Cardiac muscle cell (in vitro differentiated cells and primary cell): ENCODE measurements at places on chromosomes 2 and 18. TPM values are rescaled to one million over a fixed set of nuclear protein-coding genes. Genes with fewer than 3 reads are reported as not detected.
A peak's percentile ranks its signal among the peaks of the same experiment; 100 is the strongest.

GRCh38 chr2:10266133-10266620 lies 36.5 kb upstream of the HPCAL1 start:
- H3K27ac ChIP-seq, result no peak overlapping the region
- H3K4me3 ChIP-seq, result no peak overlapping the region
- H3K27me3 ChIP-seq, result no peaks in the 10 kb centered on the region
- DNase-seq, result peak; percentile 8
- H3K4me1 ChIP-seq, result peaks cover 4% of the 10 kb centered on the region

DNA sequence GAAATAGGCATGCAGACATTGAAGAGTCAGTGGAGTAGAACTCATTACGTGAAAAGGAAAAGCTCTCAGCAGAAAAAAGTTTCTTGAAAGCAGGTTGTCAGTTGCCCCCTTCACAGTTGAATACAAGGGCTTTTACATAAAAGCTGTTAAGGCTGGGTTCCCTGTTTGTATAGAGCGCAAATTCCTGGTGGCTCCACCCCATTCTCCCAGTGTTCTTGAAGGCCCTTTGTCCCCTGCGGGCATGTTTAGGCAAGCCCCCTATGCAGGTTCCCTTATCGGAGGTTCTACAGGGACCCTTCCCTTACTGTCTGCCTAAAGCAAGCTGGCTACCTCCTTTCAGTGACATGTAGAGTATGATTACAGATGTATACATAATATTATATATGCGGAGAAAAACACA lies 497.2 kb upstream of the SYT4 start:
- H3K27ac ChIP-seq, result no peak overlapping the region
- H3K4me3 ChIP-seq, result no peak overlapping the region
- H3K4me1 ChIP-seq, result peaks cover 13% of the 10 kb centered on the region
- H3K27me3 ChIP-seq, result no peaks in the 10 kb centered on the region

DNA sequence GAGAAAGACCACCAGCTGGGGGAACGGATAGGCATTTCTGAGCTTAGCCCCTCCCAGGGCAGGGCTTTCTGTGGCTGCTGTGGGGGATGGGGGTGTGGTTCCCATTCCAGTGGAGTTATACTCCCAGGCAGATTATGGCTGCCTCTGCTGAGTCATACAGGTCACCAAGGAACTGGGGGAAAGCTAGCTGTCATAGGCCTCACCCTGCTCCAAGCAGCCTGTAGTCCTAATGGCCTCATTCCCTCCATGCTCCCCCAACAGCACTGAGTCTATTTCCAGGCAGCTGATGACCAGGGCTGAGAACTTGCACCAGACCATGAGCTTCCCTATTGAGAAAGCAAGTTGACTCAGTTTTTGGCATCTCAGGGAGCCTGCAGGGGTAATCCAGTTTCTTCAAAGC lies 87.1 kb downstream of the GPR39 start:
- H3K36me3 ChIP-seq, result no peaks in the 10 kb centered on the region
- no peaks in the 10 kb centered on the region for H3K27me3 ChIP-seq
- H3K4me1 ChIP-seq, result no peaks in the 10 kb centered on the region
- H3K27ac ChIP-seq, result no peak overlapping the region

DNA sequence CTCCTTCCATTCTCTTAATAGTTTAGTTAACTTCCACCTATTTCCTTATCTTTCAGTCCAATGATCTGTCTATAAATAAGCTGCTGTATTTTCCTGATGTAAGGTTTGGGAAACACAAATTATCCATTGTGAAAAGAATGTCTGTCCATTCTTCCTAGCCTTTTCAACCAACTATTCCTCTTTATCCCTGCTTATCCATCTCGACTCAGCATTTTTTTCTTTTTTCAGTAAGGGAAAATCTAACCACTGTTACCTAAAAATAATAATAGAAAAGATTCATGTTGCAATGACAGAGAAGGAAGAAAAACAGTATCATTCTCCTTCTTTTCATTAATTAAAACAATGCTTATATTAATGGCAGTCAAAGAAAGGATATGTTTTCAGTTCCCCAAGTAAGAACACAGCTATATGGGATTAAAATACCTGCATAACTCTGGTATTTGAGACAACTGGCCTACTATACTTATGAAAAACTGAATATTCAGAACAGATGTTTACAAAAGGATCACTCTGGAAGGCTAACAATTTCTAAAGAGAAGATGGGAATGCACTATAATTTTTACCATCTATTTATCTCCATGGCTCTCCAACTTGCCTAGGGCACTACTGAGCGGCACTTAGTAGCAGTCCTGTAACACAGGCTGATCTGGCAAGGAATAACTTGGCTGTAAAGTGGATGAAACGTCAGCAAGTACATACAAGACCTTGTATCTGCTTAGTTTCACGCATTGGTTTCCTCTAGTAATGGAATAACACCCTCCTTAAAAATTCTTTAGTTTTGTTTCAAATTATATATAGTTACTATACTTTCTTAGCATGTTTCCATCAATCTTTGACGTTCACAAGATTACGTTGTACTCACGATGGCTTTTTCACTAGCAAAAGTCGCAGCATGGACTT lies 57.2 kb downstream of the RTTN start:
- no peaks in the 10 kb centered on the region for H3K4me1 ChIP-seq
- H3K36me3 ChIP-seq, result peaks cover 14% of the 10 kb centered on the region

CRYGD gene
- polyA plus RNA-seq, result not detected in 2 replicates

PTMA gene
- 750 and 774 TPM in 2 replicates for polyA plus RNA-seq

GREB1 gene
- 27.1 and 36.8 TPM in 2 replicates for polyA plus RNA-seq

SCN3A gene
- polyA plus RNA-seq, result 0.06 TPM in 1 of 2 replicates, not detected in the other

DNA sequence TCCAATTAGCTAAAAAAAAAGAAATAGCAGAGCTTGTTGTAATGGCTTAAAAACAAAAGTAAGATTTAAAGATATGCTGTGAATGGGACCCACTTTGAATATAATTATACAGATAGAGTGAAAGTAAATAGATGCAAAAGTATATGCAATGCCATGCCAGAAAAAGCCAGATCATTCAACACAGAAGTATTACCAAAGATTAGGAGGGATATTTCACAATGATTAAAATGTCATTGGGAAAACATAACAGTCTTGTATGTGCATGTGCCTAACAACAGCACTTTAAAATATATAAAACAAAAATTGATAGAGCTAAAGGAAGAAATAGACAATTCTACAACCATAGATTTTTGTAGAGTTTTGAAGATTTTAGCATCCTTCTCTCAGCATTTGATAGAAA lies 19.9 kb upstream of the SIGLEC15 start:
- no peak overlapping the region for H3K27ac ChIP-seq
- DNase-seq, result no peak
- H3K4me3 ChIP-seq, result no peak overlapping the region
- H3K36me3 ChIP-seq, result no peaks in the 10 kb centered on the region
- no peaks in the 10 kb centered on the region for H3K27me3 ChIP-seq

DNA sequence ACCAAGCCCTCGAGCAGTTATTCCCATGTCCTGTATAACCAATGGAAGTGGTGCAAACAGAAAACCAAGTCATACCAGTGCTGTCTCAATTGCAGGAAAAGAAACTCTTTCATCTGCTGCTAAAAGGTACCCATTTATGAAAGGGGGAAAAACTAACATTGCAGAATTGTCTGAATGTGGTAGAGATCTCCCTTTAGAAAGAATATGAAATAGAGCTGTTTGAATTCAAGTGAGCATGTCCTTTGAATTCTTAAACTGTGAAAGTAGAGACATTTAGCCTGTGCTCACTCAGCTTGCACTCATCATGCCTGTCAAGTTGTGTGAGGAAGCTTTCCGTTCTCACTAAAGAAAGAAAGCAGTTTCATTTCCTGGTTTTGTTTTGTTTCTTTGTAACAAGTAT lies 87.4 kb downstream of the EML4 start:
- H3K4me3 ChIP-seq, result no peak overlapping the region
- DNase-seq, result peak; percentile 50
- H3K4me1 ChIP-seq, result peaks cover 23% of the 10 kb centered on the region

GRCh38 chr2:207663870-207664545 lies 38.8 kb upstream of the METTL21A start:
- no peak for DNase-seq
- no peaks in the 10 kb centered on the region for H3K36me3 ChIP-seq
- no peaks in the 10 kb centered on the region for H3K27me3 ChIP-seq
- H3K4me3 ChIP-seq, result no peak overlapping the region

DNA sequence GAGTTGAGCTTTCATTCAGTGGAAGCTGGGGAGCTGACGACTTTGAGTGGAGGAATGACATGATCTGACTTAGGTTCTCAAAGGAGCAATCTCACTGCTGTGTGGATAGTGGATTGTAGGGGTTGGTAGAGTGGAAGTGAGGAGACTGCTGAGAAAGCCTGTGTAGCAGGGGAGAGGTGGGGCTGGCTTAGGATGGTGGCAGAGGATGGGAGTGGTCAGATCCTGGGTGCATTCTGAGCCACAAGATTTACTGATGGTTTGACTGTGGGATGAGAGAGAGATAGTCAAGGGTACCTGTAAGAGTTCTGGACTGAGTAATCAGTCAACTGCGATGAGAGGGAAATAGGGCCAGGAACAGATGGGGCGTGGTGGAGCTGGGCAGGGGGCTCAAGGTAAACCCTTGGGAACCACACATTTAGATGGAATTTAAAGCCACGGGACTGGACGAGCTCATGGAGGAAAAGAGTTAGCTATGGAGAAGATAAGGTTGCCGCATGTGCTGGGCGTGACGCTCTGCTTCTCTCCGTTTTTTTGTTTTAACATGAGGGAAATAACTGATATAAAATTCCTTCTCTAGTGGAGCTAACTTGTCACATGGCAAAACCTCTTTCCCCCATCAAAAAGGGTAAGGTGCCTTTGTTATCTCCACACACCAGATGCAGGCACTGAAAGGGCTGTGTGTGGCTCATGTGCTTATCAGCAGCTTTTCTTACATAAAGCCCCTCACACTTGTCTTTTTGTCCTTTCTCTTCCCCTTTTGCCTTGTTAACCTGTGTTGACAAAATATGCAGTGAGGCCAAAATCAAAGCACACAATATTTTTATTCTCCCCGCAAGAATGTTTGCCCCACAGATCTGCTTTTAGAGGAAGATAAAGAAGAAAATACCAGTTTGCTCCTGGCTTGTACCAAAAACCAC lies 379.8 kb downstream of the TSN start:
- H3K4me3 ChIP-seq, result no peak overlapping the region
- H3K36me3 ChIP-seq, result no peaks in the 10 kb centered on the region
- no peaks in the 10 kb centered on the region for H3K4me1 ChIP-seq

ANKRD62 gene
- not detected in 2 replicates for polyA plus RNA-seq

GRCh38 chr18:7807936-7808453 lies 240.9 kb downstream of the PTPRM start:
- H3K27ac ChIP-seq, result no peak overlapping the region
- H3K27me3 ChIP-seq, result no peaks in the 10 kb centered on the region
- no peaks in the 10 kb centered on the region for H3K36me3 ChIP-seq
- H3K4me3 ChIP-seq, result no peak overlapping the region
- no peak for DNase-seq
- peaks cover 50% of the 10 kb centered on the region for H3K4me1 ChIP-seq

CAPN14 gene
- polyA plus RNA-seq, result not detected in 2 replicates

- no peak overlapping the region for H3K27ac ChIP-seq
- no peaks in the 10 kb centered on the region for H3K27me3 ChIP-seq
- no peak overlapping the region for H3K4me3 ChIP-seq
Observed at GRCh38 chr18:70366174-70366573, 77.3 kb downstream of the SOCS6 start.

MZT2B gene
- polyA plus RNA-seq, result 438 and 517 TPM in 2 replicates

SPATA3 gene
- polyA plus RNA-seq, result not detected in 2 replicates

- H3K4me1 ChIP-seq, result no peaks in the 10 kb centered on the region
- H3K36me3 ChIP-seq, result no peaks in the 10 kb centered on the region
- DNase-seq, result no peak
- no peak overlapping the region for H3K27ac ChIP-seq
Observed at GRCh38 chr18:57427429-57428201, 7.6 kb upstream of the ONECUT2 start.

TRIM43 gene
- polyA plus RNA-seq, result not detected in 2 replicates

GRCh38 chr2:146623771-146624170 lies 1221.1 kb upstream of the ACVR2A start:
- no peak overlapping the region for H3K4me3 ChIP-seq
- no peaks in the 10 kb centered on the region for H3K36me3 ChIP-seq
- no peaks in the 10 kb centered on the region for H3K27me3 ChIP-seq

DNA sequence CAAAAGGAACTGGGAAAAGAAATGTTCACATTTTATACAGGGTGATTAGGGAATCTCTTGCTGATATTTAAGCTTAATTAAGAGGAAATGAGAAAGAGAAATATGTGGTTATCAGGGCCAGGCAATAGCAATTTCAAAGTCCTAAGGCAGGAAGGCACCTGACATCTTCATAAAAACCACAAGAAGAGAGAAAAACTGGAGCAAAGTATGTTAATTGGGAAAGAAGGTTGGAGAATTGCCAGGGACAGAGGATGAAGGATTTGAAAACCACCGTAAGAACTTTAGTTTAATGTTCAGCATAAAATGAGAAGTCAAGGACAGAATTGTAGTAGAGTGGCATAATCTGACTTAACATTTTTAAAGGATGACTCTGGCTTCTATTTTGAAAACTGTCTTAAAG lies 691.8 kb upstream of the NRXN1 start:
- H3K4me3 ChIP-seq, result no peak overlapping the region
- H3K36me3 ChIP-seq, result no peaks in the 10 kb centered on the region
- no peaks in the 10 kb centered on the region for H3K27me3 ChIP-seq

TNFAIP6 gene
- polyA plus RNA-seq, result not detected in 2 replicates

TLX2 gene
- polyA plus RNA-seq, result not detected in 2 replicates

- no peaks in the 10 kb centered on the region for H3K27me3 ChIP-seq
- no peak overlapping the region for H3K27ac ChIP-seq
- no peak overlapping the region for H3K4me3 ChIP-seq
Observed at GRCh38 chr2:156704617-156705016, 268.4 kb downstream of the GPD2 start.

DNA sequence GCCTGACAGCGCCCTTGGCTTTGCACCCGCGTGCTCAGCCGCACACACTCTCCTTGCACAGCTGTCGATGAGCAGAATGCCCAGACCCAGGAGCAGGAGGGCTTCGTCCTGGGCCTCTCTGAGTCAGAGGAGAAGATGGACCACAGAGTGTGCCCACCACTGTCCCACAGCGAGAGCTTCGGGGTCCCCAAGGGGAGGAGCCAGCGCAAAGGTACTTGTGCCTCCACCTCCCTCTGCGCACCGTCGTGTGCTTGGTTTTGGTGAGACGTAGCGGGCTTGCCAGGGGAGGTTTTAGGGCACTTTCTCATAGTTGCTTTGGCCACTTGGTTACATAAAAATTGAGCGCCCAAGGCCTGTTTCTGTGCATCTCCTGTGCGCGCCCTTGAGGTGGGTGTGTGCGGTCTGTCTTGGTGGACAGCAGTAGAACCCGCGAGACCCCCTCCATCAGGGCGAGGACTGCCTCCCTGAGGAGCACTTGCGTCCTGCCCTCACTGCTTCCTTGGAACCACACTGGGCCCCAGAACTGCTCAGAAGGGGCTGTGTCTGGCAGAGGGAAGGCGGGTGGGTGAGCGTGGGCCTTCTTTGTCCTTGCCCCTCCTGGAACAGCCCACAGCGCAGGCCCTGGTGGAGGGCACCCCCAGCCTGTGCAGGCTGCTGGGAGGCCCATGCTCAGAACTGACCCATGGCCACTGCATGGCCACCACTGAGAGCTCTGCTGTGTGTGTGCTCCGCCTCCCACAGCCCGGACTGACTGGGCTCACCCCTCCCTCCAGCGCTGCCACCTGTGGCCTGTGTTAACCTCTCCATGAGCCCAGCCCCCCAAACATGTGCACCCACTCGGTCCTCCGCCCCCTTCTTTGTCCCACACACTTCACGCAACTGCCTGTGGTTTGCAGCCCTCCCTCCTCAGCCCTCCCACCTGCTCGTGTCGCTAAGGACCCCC lies 95.9 kb downstream of the DGKD start:
- H3K27ac ChIP-seq, result no peak overlapping the region
- no peak overlapping the region for H3K4me3 ChIP-seq
- no peaks in the 10 kb centered on the region for H3K27me3 ChIP-seq
- H3K4me1 ChIP-seq, result no peaks in the 10 kb centered on the region
- H3K36me3 ChIP-seq, result peaks cover 16% of the 10 kb centered on the region
- no peak for DNase-seq

- no peak overlapping the region for H3K27ac ChIP-seq
- H3K36me3 ChIP-seq, result no peaks in the 10 kb centered on the region
- H3K4me1 ChIP-seq, result no peaks in the 10 kb centered on the region
- H3K27me3 ChIP-seq, result no peaks in the 10 kb centered on the region
- H3K4me3 ChIP-seq, result no peak overlapping the region
Observed at GRCh38 chr18:30016179-30016578, 1026.4 kb downstream of the DSC3 start.
